ENCODE measurements at places on chromosomes 2 and 18.

DNA sequence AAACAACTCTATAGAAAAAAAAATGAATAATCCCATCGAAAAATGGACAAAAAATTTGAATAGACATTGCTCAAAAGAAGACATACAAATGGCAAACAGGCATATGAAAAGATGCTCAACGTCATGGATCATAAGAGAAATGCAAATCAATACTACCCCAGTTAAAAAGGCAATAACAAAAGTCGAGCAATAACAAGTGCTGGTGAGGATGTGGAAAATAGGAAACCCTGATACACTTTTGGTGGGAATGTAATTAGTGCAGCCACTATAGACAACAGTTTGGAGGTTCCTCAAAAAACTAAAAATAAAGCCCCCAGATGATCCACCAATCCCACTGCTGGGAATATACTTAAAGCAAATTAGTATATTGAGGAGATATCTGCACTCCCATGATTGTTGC is 701.5 kb downstream of the NUP35 start:
- DNase-seq, result no peak

DNA sequence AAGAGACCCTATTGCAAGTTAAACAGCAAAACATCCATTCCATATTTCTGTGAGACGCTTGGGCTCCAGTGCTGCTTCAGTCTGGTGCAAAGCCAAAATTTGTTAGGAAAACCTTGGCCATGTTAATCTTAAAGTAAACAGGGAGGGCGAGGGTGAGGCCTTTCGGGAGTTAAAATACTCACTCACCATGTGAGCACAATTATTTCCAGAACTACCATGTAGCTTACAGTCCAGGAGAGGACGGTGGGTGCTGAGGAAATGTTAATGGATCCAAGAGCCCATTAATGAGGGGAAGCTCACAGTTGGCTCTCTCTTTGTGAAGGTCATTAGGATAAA is 286.4 kb downstream of the SLC8A1 start:
- DNase-seq, result peak; percentile 53

GRCh38 chr18:72830109-72830508 is 37.7 kb downstream of the NETO1 start:
- DNase-seq, result peak; percentile 31

GRCh38 chr2:25115902-25116301 is 52.5 kb downstream of the POMC start:
- DNase-seq, result no peak

GRCh38 chr2:58812771-58813344 is 571.7 kb upstream of the FANCL start:
- no peak for DNase-seq

- DNase-seq, result no peak
Observed at GRCh38 chr2:61419570-61419969, 51.3 kb downstream of the USP34 start.

Measured in Right ventricle myocardium inferior (tissue), 1 donor.